ENCODE measurements at places on chromosomes 6 and 20.
A peak's percentile ranks its signal among the peaks of the same experiment; 100 is the strongest.

- DNase-seq, result no peak
These were observed 68.3 kb upstream of the TRAF3IP2 start for GRCh38 chr6:111673937-111674336.

DNA sequence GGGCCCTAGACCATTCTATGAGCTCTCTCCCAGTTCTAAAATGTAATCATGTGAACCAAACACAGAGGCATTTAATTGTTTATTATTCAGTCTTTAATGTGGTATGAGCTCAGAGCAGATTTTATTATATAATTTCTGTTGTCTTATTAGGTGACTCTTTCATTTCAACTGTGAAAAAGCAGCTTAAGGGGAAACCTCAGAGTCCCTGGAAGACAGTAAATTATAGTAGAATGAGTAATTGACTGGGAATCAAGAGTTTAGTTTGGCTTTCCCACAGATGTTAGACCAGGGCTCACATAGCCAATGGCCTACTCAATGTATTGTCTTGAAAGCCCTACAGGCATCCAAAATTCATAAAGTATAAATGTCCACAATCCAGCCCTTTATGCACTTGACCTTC lies 390.4 kb upstream of the SLC35B3 start:
- DNase-seq, result no peak

- DNase-seq, result no peak
These were observed 160.5 kb downstream of the ADGRG6 start for GRCh38 chr6:142462260-142462659.

DNA sequence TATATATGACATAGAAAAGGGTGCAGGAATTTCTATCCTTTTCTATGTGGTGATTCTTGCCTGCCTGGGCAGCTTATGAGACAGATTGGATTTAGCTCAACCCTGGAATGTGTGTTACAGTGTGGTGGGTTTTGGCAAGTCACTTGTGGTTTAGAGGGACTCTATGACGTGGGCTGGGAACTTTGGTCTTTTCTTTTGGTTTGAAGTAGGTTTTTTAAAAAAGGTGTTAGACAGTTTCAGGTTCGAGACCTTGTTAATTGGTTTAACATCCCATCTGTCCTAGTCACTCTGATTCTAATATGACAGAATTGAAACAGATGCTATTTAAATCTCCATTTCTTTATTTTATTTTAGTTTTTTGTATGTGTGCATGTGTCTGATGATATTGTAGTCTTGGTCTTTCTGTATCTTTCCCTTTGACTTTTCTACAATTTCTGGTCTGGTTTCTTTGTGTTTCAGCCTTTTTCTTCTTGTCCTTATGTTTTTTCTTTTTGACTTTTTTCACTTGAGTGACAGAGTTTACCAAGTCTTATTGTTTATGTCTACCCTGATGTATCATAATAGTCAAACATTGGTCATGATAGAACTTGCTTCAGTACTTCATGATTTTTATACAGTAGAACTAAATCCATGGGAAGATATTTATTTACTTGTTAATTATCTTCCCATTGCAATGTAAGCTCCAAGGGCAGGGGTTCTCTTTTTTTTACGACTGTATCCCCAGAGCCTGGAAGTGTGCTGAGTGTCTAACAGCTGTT lies 174.3 kb downstream of the CDKAL1 start:
- no peak for DNase-seq

- DNase-seq, result no peak
These were observed 29.1 kb downstream of the RSPO3 start for GRCh38 chr6:127147534-127147933.

GRCh38 chr6:42136508-42137193 lies 5.8 kb downstream of the C6orf132 start:
- no peak for DNase-seq

DNA sequence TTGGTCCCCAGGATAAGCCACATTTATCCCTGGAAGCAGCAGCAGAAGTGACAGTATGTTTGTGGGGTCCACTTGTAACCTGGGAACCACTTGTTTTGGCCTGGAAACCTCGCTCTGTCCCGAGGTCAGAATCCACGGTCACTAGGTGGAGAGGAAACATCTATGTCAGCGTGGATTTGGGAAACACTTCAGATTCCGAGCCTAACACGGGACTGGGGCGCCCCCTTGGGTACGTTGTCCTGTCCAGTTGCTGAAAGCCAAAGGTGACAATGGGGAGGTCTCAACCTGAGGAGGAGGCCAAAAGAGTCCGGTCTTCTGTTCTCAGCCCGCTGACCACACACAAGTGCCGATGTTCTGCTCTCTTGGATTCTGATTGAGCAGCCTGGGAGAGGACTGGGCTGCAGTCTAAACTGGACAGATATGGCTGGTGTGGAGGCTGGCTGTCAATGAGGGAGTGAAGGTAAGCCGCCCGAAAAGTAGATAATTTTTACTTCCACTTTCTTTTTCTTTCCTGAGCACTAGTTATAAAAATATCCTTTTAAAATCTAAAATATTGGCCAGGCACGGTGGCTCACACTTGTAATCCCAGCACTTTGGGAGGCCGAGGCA lies 4.9 kb upstream of the ZFP57 start:
- no peak for DNase-seq

GRCh38 chr20:19100975-19101374 lies 111.5 kb upstream of the SLC24A3 start:
- DNase-seq, result no peak

- no peak for DNase-seq
These were observed 517.5 kb downstream of the CDKAL1 start for GRCh38 chr6:21051777-21052176.

DNA sequence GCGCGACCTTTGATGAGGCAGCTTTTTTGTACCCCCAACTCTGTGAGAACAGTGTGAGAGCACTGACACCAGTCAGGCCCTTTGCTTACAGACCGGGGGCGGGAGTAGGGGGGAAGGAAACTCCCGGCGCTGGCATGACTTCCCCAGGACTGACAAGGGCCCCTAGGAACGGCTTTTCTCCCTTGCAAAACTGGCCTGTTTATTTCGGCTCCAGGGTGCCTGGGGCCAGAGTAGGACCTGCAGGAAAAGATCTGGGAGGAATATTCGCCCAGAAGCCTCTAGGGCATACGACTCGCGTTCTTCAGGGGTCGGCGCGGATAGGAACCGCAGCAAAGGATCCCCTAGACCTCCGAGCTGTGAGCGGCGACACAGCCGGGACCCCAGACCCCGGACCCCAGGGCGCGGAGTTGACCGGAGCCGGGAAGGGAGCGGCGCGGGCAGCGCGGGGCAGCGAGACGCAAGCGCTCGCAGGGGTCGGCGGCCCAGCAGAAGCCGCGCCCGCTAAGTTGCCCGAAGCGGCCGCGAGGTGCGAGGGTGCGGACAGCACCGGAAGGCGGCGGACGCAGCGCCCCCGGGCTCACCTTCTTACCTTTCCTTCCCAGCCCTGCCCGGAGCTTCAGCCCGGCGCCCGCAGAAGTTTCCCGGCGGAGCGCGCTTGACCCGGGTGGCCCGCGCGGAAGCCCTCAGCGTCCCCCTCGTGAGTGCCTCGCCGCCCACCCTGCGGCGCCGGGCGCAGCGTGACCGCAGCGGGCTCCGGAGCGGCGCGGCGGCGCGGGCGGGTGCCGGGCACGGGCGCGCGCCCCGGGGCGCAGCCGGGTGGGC lies at the start of gene POPDC3:
POPDC3 (minus strand) TSS at position 771 of the 822 bp plus-strand sequence. CDS start 18,105 bp downstream, outside the sequence.
- peak; percentile 34 for DNase-seq

DNA sequence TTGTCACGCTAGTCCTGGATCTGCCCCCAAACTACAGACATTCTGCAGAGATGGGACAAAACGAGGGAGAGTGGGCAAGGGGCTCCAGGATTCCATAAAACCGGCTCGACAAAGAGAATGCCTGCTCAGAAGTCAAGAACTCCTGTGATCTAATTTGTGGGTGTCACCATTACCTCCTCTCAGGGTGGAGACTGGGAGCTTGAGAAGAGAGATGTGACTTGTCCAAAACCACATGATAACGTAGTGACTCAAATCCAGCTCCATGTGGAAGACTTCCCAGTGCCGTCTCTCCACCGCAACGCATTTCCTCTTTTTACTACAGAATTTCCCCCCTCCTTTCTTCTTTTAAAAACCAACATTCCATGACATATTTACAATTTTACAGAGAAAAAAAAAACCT lies 44.3 kb downstream of the TRERF1 start:
- no peak for DNase-seq

DNA sequence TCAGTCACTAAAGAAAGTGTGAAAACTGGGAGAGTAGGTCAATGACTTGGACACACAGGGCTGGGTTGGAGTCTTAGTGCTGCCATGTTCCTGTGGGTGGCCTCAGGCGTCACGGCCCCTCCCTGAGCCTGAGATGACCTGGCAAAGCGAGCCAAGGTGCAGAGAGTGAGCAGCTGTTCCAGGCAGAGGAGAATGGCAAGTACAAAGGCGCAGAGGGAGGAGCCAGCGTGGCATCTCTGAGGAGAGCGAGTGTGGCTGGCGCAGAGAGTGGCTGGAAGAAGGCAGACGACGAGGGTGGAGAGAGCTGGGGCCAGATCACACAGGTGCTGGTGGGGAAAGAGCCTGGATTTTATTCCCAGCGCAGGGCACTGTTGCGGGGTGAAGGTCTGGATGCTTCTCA lies 20.6 kb upstream of the CHMP4B start:
- DNase-seq, result peak; percentile 5

- DNase-seq, result no peak
These were observed 20.2 kb downstream of the RNF8 start for GRCh38 chr6:37373822-37374471.

DNA sequence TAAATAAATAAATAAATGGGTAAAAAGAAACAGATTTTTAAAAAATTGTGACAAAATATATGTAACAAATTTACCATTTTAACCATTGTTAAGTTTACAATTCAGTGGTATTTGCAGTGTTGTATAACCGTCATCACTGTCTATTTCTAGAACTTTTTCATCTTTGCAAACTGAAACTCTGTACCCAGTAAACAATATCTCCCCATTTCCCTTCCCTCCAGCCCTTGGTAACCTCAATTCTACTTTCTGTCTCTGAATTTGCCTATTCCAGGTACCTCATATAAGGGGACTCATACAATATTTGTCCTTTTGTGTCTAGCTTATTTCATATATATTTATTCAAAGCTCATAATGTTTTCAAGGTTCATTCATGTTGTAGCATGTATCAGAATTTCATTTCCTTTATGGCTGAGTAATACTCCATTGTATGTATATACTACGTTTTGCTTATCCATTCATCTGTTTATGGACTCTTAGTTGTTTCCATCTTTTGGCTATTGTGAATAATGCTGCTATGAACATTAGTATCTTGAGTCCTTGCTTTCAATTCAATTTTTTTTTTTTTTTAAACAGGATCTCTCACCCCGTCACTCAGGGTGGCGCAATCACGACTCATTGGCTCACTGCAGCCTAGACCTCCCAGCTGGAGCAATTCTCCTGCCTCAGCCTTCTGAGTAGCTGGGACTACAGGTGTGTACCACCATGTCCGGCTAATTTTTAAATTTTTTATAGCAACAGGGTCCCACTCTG lies 8.9 kb downstream of the MANBAL start:
- no peak for DNase-seq

DNA sequence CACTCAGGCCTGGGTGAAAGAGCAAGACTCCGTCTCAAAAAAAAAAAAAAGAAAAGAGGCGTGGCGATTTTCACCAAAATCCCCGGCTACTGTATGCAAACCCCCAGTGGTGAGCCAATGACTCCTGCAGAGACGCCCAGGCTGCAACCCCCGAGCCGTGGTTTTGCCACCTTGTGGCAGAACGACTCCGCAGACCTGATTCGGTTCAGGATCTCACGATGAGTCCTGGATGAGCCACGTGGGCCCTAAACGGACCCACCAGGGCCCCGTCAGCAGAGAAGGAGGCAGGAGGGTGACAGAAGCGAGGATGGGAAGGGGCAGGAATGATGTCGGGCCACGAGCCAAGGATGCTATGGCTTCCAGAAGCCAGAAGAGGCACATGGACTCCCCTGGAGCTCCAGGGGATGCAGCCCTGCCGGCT lies 42.5 kb downstream of the SLC2A4RG start:
- no peak for DNase-seq

- no peak for DNase-seq
These were observed 50.8 kb upstream of the TSHZ2 start for GRCh38 chr20:52921340-52921739.

GRCh38 chr20:41571006-41571405 lies 47.2 kb downstream of the CHD6 start:
- DNase-seq, result no peak

GRCh38 chr6:19891451-19891850 lies 54.3 kb downstream of the ID4 start:
- no peak for DNase-seq

DNA sequence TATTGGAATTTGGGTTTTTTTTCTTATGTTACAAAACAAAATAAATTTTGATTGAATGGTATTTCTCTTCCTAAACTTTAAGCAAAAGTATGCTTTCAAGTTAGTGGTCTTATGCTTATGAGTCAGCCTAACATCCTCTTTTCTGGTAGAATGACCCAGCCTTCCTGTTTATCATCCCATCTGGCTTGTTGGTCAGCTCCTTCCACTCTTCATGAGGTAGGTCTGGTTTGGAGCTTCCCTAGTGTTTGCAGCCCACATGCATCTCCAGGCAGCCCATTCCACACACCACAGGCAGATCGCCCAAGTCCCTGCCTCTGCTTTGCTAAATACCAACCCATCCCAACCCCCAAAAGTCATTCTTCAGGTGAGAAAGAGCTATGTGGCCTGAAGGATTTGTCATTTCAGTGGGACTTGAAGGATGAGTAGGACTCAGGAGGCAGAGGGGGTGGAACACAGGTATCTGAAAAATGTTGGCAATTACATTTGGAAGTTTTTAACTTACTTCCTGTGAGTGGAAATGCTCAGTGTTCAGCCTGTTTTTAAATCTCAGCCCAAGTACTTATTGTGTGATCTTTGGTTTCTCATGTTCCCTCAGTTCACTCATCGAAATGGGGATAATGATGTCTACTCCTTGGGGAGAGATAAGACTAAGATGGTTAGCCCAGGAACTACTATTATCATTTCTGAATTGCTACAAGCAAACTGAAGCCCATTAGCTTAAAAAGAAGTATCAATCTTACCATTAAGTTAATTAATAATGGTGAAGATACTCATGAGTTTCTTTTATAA lies 294.0 kb downstream of the ADGB start:
- DNase-seq, result no peak

GRCh38 chr20:47789081-47789763 lies 3.9 kb upstream of the SULF2 start:
- no peak for DNase-seq

GRCh38 chr6:32057966-32058365 lies 19.8 kb downstream of the CYP21A2 start:
- no peak for DNase-seq

- peak; percentile 15 for DNase-seq
These were observed 47.5 kb downstream of the PHF3 start for GRCh38 chr6:63683071-63683603.

- no peak for DNase-seq
These were observed 515.4 kb upstream of the PTCHD4 start for GRCh38 chr6:48626421-48626820.

DNA sequence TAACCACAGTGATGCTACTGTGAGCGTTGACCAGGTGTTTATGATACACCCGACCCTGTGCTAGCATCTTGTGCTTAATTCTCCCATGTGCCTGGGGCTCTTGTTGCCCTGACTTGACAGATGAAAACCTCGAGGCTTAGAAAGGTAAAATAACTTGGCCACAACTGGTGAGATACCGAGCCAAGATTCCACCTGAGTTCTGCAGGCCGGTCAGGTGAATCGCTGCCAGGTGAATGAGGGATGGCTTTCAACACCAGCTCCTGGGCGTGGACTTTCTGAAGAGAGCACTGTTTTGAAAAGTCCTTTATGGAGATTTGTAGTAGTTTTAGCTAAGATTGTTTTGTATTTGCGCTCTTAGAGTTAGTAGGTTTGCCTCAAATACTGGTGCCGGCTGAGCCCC lies 12.2 kb upstream of the ZNF831 start:
- DNase-seq, result no peak

GRCh38 chr20:47454298-47455132 lies 47.2 kb upstream of the NCOA3 start:
- no peak for DNase-seq

GRCh38 chr6:30557683-30557981 lies 537 bp downstream of the PRR3 start:
- no peak for DNase-seq
